Erythroblast (primary cell): ENCODE measurements at places on chromosomes 6 and 20.
A peak's percentile ranks its signal among the peaks of the same experiment; 100 is the strongest.

DNA sequence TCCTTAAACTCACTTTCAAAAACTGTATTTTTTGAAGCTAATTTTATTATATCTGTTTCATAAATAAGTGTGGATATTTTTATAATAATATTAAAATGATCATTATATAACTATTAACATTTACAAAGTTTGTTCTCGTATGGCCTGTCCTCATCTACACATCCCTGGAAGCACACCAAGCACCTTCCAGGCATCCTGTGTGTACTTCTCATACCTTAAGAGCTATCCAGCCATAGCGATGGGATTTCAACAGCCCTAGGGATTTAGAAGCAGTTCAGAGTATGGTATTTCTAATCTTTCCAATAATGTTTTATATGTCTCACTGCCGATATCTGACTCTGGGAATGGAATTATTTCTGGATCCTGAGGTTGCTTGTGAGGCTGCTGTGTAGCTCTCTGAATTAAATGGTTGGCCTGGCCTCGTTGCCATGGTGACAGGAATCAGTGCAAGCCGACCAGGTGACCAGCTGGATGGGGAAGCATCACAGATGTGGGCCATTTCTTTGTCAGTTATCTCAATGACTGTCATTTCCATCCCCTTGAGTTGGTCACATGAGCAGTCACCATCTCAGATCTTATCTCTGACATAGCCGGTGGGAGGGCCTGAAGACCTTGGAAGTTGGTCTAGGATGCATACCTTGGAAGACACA lies 265.2 kb upstream of the RIN2 start:
- no peak for DNase-seq

- DNase-seq: no peak
These were observed 909.2 kb downstream of the EPHA7 start for GRCh38 chr6:92510137-92510536.

DNA sequence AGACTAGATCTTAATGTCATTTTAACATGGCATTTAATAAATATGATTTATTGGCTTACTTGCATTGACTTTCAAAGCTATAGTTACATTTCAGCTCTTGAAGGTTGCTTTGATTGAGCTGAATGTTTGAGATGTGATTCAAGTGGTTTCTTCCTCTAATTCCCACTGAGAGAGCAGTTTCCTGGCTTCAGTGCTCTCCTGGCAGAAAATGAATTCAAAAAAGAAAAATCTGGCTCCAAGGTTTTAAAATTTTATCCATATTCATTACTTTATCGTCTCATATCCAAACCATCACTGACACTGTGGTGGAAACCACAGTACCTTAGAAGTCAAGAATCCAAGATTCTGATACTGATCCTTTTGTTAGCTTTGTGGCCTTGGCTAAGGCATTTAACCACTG lies 263.1 kb upstream of the HSF2 start:
- DNase-seq: no peak

- no peak for DNase-seq
These were observed 13.5 kb downstream of the IL22RA2 start for GRCh38 chr6:137159912-137160311.

- DNase-seq: no peak
These were observed 47.9 kb downstream of the GNAS start for GRCh38 chr20:58900397-58900796.

DNA sequence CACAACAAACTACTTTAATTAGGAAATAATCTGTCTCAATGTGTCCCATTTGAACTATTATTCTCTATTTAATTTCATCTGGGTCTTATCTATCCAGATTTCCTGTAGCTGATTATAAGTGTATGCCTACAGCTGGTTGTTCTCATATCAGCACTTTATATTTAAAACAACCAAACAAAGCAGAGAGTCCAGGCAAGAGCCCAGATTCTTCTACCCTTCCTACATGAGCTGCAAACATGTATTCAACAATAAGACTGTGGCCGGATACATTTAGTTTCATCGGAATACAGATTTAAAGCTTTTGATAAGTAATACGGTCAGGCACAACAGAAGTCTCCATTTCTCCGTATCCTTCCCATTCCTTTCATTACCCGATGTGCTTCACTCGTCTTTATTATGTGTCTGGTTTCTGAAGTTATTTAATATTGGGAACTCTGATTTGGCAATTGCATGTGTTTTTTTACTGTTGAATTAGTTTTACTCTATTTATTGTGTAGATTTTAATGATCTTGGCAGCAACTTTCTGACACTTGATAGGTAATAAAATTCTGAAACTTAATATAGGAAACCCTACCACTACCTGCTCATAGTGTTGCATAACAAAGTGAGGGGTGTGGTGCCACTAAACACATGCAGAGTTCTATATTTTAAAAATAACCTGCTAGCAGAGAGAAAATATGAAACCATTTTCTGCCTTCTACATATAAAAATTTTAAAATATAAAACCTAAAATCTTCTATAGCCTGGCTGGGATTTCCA lies 653.5 kb upstream of the PTCHD4 start:
- no peak for DNase-seq

DNA sequence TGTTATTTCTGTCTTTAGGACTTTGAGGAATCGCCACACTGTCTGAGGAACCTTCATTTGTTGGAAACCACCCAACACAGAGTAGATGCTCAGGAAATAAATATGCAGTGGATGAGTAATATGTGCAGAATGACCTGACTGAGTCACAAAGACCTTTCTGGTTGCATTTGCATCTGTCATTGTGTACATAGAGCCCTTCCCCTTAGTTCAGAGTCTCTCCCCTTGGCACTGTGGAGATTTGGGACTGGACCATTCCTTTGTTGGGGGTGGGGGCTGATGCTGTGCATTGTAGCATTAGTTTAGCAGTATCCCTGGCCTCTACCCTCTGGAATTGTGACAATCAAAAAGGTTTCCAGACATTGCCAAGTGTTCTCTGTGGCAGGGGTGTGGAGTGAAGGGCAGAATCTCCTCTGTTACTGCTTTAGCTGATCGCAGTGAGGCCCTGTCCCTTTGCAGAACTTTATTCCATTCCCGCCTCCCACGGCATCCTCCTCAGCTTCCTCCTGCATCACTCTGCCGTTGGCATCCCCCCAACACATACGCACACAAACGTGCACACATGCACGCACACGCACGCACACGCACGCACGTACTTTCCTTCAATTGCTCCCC lies 64.5 kb downstream of the EYA2 start:
- no peak for DNase-seq

DNA sequence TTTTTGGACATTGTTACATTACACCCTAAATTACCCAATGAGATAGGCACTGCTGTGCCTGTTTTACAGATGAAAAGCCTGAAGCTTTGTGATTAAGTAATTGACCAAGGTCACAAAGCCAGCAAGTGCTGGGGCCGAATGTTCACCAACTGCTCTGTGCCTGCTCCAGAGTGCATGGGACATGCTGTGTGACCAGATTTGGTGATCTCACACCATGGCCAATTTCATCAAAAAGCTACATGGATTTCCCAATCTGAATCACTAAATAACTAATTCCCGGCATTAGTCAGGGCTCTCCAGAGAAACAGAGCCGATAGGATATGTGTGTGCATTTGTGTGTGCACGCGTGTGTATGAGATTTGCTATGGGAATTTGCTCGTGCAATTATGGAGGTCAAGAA lies 228.3 kb upstream of the ECI2 start:
- no peak for DNase-seq

DNA sequence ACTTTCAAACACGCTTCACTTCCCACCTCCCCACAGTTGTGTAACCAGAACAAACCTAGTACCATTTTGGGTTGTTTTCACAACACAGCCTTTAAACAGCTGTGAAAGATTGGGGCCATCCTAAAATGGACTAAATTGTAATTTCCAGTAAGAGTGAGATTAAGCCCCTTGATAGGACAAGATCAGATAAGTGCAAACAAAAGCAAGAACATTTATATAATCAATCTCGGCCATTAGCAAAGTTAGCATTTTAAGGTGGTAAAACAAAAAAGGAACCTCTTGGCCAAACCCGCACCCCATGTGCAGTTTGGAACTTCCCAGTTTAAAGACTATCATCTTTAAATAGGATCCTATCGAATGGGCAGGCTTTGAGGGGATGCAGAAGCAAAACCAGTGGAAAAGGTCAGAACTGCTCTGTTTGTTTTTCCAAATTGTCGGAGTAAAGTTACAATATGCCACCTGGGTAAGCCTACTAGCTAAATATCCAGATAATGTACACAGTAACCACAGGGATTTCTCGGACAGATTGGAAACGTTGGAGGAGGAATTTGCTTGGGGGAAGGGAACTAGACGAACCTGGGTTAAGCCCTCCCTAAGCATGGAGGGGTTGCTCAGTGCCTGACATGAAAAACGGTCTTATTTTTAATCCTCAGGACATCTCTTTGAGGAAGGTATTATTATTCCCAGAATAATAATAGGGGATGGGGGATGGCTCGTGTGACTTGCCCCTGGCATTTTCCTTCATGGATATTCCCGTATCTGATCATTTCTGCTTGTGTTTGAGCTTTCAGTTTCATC lies 159.8 kb upstream of the SALL4 start:
- no peak for DNase-seq

DNA sequence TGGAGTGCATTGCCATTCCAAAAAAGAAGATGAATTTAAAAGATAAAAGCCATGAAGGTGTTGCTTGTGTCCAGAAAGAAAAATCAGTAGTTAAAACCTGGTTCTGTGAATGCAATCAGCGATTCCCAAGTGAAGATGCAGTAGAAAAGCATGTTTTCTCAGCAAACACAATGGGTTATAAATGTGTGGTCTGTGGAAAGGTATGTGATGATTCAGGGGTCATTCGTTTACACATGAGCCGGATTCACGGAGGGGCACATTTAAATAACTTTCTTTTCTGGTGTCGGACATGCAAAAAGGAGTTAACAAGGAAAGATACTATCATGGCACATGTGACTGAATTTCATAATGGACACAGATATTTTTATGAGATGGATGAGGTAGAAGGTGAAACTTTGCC lies 24.7 kb upstream of the BAG2 start:
- no peak for DNase-seq

GRCh38 chr6:56091159-56091869 lies 156.1 kb downstream of the COL21A1 start:
- DNase-seq: no peak

GRCh38 chr6:79833264-79833963 lies 113.9 kb downstream of the ELOVL4 start:
- no peak for DNase-seq

- DNase-seq: no peak
These were observed 99.0 kb upstream of the AKAP12 start for GRCh38 chr6:151140767-151141166.

- no peak for DNase-seq
These were observed 19.4 kb downstream of the VEGFA start for GRCh38 chr6:43789447-43789846.

GRCh38 chr6:169723991-169724493 lies 258 bp downstream of the PHF10 start:
- peak; percentile 82 for DNase-seq

- DNase-seq: peak; percentile 26
These were observed 2.7 kb upstream of the PAX1 start for GRCh38 chr20:21702553-21703470.

GRCh38 chr6:93358435-93358834 lies 60.9 kb downstream of the EPHA7 start:
- DNase-seq: no peak

GRCh38 chr6:99604166-99605073 lies 2.2 kb upstream of the PRDM13 start:
- peak; percentile 31 for DNase-seq

DNA sequence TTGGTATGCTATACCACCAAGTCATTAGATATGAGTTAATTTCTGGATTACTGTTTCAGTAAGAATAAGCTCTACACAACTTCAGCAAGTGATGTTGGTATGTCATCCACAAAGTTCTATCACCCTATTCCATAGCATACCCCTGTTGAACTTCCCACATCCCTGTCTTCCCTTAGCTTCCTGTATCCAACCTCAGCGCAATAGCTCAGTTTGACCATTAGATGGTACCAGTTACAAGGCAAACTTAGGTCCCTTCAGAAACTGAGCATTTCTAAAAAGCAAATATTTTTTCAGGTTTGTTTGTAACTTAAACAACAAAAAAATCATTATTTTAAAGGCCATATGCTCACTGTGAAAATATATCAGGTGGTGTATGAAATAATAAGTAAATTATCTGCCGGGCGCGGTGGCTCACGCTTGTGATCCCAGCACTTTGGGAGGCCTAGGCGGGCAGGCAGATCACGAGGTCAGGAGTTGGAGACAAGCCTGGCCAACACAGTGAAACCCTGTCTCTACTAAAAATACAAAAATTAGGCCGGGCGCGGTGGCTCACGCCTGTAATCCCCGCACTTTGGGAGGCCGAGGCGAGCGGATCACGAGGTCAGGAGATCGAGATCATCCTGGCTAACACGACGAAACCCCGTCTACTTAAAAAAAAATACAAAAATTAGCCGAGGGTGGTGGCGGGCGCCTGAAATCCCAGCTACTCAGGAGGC lies 8.8 kb upstream of the MOG start:
- peak; percentile 53 for DNase-seq

DNA sequence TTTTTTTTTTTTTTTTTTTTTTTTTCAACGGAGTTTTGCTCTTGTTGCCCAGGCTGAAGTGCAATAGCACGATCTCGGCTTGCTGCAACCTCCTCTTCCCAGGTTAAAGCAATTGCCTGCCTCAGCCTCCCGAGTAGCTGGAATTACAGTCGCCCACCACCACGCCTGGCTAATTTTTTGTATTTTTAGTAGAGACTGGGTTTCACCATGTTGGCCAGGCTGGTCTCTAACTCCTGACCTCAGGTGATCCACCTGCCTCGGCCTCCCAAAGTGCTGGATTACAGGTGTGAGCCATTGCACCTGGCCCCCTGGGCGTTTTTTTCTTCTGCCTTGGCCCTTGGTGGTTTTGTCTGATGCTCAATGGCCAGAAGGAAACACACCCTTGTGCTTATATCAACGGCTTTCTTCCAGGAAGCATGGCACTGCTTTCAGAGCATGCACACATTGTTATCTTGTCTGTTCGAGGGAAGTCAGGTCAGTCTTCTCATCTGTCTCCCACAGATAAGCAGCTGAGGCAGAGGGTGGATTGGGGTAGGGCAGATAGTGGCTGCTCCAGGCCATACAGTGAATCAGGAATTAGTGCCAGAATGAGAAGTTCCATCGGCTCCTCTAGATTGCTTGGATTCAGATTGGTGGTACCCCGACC lies 203.1 kb downstream of the TSHZ2 start:
- peak; percentile 87 for DNase-seq

DNA sequence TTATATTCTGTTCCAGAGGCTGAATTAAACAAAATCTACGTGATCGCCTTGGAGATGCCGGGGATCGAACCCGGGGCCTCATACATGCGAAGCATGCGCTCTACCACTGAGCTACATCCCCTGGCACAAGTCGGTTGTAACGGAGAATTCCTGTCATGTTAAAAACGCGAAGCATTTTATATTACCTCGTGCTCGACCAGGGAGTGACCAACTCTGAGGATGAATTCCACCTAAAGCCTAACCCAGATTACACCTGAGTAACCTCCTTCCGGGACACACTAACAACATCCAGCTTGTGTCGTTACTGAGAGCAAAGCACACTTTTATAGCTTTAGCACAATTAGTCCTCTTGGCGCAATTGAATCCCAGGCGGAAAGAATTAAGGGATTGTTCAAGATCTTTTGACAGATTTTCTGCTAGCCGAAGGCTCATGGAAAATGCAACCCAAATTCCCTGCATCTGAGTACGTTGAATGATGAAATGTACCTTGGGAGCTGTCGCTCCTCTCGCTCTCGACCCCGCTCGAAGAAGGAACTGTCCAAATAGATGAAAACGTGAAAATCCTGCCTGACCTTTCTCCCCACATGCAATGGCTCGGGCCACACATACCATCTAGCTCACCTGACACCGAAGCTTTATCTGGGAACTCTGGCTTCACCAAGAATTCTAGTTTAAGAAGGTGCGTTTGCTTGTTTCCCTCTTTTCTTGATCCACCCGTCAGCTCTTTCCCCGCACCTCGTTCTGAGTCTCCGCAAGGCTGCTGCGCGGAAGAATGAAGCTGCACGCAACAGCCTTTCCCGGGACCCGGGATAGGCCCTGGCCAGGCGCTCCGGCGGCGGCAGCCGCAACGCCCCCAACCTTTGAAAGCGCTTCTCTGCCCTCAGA lies 148.3 kb downstream of the GPX5 start:
- peak; percentile 76 for DNase-seq
